Activated T-helper 1 cell treated with anti-CD3 and anti-CD28 coated beads, Interleukin-2, amount 50 U/mL, for 16 hours (primary cell): ENCODE measurements at places on chromosomes 3 and 15.
A peak's percentile ranks its signal among the peaks of the same experiment; 100 is the strongest.

DNA sequence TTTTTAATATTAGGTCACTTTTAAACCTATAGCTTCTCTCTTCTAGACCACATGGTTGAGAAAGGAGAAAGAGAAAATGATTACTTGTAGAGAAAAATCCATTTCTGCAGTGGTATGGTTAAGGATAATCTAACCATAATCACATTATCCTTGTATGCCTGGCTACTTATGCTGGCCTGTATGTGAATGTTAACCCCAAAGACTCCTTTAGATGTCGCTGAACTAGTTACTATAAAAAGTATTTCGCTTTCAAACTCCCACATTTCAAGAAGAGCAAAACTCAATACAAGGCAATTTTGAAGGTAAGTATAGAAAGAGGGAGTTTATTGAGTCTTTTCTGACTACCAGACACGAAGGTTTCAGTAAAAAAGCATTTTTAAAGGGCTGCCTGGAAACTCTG is 2.2 kb downstream of the KCTD6 start:
- no peak for DNase-seq

- DNase-seq: no peak
Measured at GRCh38 chr3:134077649-134078161, 48.0 kb upstream of the SLCO2A1 start.

GRCh38 chr3:136696797-136697196 is 55.4 kb downstream of the STAG1 start:
- DNase-seq: no peak

DNA sequence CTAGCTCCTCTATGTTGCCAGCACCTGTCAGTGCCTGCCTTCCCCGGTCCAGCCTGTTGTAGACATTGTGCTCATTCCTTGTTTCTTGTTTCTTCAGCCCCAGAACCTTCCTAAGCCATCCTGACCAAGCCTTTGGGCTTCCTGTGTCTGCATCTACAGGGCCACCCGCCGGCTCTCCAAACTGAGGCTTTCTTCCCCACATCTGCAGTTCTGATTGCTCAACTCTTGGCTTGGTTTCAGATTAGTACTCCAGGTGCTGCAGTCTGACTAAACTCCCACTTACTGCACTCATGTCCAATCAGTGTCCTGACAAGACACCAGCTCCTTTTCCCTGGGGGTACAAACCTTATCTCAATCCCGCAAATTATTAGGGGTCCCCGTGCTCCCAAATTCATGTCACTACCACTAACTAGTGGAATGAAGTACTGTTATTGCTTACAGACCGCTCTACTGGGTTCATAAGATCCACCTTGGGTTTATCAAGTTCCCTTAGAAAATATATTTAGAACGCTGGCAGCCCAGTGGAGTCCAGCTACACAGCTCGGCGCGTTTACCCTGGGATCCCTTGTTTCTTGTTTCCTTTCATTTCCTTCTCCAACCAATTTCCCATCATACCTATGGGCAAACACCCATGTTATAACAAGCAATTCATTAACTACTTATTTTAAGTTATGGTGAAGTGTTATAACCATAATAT is 114.2 kb upstream of the TJP1 start:
- DNase-seq: no peak

GRCh38 chr3:65537109-65537508 is 501.6 kb downstream of the MAGI1 start:
- DNase-seq: no peak

- DNase-seq: no peak
Measured at GRCh38 chr3:159640225-159640624, 348.4 kb upstream of the IL12A start.

DNA sequence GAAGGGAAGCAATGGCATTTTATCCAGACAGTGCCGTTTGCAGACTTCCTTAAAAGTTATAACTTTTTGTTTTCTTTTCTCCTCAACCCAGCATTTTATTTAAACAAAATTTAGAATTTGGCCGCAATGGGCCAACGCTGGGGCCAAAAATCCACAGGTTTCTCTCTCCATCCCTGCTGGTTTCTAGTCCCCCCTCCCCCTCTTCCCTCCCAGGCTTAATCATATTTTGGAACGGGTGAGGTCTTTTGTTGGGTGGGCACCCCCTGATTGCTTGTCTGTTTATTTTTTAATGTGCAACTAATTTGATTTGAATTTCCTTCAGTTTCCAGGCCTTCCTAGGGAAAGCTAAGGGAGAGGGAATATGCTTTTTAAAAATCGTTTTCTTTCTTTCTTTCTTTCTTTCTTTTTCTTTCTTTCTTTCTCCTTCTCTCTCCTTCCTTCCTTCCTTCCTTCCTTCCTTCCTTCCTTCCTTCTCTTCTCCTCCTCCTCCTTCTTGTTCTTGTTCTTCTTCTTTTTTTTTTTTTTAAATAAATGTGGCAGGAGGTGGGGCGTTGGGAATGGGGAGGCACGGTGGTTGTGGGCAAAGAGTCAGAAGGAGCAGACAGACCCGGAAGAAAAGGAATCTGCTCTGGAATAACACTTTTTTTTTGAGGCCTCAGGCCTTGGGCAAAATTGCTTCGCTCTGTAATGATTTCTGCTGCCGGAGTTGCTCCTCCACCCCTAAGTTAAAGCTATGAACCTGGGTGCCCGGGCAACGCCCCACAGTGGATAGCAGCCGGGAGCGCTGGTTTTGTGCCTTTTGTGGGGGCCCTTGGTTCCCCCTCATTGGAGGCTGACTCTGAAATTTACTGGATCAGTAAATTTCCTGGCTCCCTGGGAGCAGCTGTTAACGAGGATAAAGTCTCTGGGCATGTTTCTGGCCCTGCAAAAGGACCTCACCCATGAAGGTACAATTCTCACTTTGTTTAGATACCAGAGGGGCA is 1.9 kb downstream of the FNDC3B start:
- no peak for DNase-seq

GRCh38 chr3:133408366-133408765 is 8.5 kb downstream of the BFSP2 start:
- no peak for DNase-seq

DNA sequence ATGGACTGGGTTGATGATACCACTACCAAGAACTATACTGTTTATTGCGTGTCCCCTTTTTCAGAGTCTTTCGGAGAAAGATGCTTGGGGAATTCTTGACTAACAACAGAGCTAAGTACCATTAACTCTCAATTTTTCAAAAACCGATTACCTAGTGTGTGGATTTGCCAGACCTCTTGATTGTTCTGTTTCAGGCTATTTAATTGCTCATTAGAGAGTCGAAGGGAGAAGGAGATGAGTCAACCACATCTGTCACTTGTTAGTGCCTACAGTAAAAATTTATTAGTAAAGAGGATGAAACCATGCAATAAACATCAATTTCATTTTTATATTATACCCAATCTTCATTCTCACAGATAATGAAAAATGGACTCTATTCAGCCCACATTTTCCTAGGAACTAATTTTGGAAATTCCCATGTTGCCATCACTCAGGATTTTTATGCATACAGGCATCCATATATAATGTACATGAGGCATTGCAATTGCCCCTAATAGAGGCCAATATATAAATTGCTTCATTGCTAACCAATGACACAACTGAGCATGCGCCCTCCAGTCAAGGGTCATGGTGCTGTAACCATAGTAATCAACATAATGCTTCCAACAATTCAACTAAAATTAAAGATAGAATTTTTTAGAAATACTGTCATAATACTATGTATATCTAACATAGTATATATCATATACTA is 541.7 kb downstream of the TBL1XR1 start:
- DNase-seq: no peak

DNA sequence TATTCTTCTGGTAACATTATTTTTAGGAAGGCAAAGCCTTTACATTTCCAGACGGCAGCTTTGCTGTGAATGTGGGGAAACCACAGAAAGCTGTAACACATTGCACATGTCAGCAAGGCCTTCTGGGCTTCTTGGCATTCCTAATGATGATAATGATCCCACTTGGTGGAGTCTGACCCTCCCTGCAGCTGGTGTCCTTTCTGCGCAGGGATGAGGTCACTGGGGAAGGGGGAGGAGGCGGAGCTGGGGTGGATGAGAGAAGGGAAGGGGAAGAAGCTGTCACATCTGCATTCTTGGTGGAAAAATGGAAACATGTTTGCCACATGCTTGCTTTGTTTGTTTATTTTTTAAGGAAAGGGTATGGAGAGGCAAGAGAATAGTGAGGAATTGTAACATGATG is 68.6 kb downstream of the FILIP1L start:
- no peak for DNase-seq

GRCh38 chr3:137035631-137036030 is 77.8 kb downstream of the IL20RB start:
- DNase-seq: no peak

GRCh38 chr15:58302832-58303231 is 129.0 kb upstream of the LIPC start:
- no peak for DNase-seq

GRCh38 chr3:29183346-29184087 is 97.4 kb upstream of the RBMS3 start:
- DNase-seq: peak; percentile 2

DNA sequence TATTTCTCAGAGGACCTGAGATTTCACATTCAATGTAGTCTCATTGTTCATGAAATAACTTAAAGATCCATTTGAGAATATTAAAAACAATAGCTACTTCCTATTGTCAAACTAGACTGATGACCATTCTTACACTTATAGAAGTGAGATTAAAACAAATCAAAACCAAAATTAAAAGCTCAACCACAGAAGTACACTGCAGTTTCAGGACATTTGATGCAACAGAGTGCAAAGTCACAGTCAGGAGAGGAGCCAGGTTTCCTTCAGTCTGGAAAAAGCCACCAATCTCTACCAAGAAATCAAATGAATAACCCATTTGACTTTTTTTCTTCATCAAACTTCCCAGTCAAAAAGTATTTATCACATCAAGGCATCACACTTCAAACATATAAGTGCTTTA is 5.5 kb downstream of the CCPG1 start:
- DNase-seq: no peak

DNA sequence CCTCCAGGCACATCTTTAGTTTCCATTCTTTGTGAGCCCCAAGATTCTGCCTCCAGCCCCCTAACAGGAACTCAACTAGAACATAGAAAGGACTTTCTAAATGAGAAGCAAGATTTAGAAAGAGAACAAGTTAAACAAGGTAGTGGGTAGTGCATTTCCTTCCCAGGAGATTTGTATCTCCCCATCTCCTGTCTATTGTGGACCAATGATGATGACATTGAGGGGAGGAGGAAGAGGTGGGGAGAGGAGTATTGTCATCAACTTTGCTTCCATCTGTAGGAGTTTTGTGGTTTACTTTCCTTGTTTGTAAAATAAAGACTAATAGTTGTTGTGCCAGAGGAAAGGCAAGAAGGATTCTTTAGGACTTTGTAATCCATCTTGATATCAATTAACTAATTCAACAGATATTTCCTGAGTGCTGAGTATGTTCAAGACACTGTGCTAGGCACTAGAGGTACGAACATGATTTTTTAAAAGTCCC is 235.3 kb upstream of the ROPN1 start:
- no peak for DNase-seq

DNA sequence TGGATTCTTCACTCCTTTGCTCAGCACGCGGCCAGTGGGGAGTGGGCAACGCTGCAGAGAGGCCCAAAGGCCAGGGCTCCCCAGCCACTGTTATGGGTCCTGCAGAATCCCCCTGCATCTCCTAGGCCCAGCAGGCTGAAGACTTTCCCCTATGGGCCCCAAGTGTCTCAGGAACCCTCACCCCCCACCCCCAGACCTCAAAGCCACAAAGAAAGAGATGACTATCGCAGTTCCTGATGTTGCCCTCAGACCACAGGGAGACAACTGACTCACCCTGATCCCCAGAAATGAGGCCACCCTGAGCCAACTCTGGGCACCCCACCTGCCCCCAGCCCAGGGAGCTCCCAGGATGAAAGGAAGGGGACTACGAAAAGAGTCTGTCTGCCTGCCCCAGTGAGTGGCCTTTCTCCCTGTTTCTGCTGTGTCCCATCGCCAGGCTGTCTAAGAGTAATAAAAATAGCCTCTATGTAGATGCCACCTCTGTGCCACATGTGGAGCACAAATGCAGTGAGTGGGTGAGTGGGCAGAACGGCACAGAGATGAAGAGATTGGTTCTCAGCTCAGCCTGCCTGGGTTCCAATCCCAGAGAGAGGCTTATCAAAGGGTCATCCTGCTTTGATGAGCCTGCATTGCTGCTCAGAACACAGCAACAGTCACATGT is 283.0 kb downstream of the UACA start:
- DNase-seq: peak; percentile 42

- no peak for DNase-seq
Measured at GRCh38 chr3:154684021-154684420, 254.0 kb upstream of the GPR149 start.

DNA sequence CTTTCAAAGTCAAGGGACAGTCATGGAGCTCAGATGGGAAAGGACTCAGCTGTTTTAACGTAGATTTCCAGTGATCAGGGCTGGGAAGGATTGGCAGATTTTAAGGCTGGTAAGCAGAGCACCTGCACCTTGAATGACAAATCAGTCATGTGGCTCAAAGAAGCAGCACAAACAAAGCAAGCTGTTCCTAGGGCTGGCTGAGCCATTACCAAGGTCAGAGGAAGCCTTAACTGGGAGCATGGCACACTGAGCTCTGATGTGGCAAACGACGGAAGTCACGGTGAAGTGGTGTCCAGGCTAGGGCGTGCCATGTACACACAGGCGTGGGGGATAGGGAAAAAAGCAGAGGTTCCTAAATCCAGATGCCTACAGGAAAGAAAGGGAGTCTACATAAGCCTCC is 84.6 kb upstream of the PFN2 start:
- DNase-seq: no peak

DNA sequence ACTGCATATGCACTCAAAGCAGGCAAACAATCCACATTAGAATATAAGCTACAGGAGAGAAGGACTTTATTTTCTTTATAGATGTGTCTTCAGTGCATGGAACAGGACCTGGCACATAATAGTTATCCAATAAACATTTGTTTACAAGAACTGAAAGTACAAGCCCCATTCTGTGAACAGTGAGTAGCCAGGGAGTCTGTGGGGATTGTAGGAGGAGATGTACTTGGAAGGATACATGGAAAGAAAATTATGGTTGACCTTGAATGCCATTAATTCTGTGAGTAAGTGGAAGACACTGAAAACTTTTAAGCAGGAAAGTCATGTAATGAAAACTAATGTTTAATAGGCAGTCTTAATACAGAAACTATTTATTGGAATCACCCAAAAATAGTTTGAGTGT is 28.3 kb downstream of the MASP1 start:
- no peak for DNase-seq

- DNase-seq: no peak
Measured at GRCh38 chr3:76942101-76942500, 97.8 kb upstream of the ROBO2 start.

DNA sequence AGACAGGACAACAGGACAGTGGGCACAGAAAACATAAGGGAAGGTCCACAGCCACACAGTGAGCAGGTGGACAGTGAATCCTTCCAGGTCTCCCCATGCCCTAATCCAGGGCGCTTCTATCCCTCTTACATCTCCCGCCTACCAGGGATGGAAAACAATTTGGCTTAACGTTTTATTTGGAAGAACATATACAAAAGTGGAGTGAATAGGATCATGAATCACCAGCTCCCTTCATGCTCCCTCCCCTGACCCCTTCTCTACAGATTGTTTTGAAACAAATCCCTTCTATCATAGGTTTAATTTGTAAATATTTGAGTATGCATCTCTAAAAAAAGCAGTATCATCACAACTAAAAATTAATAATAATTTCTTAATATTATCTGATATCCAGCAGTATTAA is 52.5 kb downstream of the CLDN11 start:
- no peak for DNase-seq

GRCh38 chr3:26752466-26752865 is 129.9 kb downstream of the LRRC3B start:
- DNase-seq: no peak
